ENCODE measurements at places on chromosomes 11 and 22.

- no peak for DNase-seq
These were observed 127.3 kb upstream of the TOP3B start for GRCh38 chr22:22109693-22110466.

- no peak for DNase-seq
These were observed 212.3 kb upstream of the ZBED5 start for GRCh38 chr11:11069841-11070835.

GRCh38 chr22:28348613-28349609, 330.7 kb downstream of the TTC28 start:
- peak; percentile 71 for DNase-seq

- no peak for DNase-seq
These were observed 1.6 kb upstream of the TBX1 start for GRCh38 chr22:19758896-19759426.

DNA sequence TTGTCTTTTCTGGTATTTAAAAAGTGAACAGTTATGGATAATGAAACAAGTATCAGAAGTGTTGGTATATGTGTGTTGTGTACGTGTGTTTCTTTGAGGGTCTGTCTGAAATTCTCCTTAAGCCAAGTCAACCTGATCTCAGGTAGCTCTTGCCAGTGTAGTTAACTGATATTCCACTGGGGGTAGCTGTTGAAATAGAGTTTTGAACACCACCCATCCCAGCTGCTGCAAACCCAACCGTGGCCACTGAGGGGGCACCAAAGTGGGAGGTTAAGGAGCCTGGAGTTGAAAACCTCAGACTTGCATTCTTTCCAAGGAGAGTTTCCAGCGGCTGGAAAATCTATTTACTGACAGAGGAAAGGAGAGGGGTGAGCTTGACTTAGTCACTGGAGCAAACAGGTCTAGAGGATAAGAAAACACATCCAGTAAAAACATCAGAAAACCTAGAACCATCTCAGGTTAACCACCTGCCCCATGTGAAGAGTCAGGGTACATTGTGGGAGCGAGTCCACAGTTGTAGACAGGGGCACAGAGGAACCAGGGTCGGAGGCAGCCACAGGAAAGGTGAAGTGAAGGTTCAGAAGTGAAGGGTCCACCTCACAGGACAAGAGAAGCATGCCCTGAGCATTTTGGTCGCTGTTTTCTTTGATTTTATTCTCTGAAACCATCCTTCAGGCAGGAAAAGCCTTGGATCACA, 8.8 kb upstream of the CUL5 start:
- DNase-seq: peak; percentile 21

- DNase-seq: no peak
These were observed 31.8 kb downstream of the SLCO2B1 start for GRCh38 chr11:75182664-75183063.

DNA sequence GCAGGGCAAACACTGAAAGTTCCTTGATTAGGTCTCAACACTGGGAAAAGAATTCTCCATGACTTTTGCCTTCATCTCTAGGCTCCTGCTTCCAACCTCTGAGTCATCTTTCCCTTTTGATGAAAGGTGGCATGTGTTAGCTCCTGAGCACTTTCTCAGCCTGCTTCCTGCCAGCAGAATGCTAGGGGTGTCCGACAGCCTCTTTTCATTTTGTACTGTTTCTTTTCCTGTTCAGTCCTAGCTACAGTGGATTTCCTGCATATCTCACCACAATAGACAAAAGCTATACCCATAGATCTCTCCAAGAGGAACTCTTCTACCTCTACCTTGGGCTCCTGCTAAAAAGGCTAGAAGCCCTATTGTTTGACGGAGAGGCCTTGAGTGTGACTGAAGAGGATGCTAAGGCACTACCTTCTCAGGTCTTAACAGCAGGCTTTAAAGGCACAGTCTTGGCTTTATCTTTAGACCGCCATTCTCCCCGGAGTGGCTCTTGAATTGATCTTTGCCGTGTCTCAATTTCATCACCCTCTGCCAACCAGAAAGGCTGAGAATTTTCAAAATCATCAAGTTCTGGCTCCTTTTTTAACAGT, 145.5 kb downstream of the RBFOX2 start:
- DNase-seq: no peak

DNA sequence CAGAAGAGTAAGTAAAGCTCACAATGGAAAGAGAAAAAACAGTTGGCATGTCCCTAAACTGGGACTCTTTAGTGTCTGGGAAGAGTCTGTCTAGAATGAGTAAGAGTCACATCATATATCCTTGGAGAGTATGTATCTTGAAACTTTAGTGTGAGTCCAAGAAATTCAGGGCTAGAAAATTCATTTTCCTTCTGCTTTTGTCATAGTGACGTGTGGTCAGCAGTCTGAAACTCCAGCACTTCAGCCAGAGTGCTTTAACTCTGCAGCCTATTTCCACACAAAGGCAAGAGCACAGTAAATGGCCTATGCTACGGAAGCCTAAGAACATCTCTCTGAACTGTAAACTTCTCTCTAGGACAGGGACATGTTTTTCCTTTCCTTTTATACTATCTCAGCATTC, 174.1 kb downstream of the FAM181B start:
- DNase-seq: no peak

- no peak for DNase-seq
These were observed 9.8 kb downstream of the SCN4B start for GRCh38 chr11:118142809-118143208.

GRCh38 chr22:36027935-36028645, 534 bp downstream of the RBFOX2 start:
- DNase-seq: no peak

DNA sequence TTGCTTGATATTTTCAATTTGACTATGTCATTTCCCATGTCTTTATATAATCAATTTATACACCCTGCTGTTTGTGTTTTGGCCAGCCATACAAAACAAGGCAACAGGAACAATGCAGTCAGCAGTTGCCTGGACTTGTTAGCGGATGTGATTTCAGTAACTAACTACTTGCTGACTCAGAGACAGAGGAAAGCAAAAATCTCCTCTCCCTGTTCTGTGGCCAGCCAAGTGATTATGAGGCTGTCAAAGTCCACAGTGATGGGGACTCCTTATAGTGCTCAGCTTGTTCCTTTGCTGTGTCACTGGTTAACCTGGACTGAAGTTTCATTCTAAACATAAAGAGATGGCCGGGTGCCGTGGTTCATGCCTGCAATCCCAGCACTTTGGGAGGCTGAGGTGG, 32.6 kb upstream of the APLP2 start:
- no peak for DNase-seq

DNA sequence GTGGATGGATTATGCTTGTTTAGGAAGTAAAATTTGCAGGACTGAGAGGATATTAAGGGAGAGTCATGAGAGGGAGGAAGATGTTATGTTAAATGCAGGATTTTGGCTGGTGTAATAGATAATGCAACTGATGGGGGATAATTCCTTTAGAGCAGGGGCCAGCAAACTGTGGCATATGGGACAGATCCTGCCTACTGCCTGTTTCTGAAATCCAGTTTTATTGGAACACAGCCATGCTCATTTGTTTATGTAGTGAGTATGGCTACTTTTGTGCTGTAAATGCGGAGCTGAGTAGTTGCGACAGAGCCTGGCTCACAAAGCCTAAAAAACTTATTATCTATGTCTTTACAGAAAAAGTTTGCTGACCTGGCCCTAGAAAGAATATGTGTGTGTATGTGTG, 66.6 kb upstream of the MPPED2 start:
- DNase-seq: no peak

DNA sequence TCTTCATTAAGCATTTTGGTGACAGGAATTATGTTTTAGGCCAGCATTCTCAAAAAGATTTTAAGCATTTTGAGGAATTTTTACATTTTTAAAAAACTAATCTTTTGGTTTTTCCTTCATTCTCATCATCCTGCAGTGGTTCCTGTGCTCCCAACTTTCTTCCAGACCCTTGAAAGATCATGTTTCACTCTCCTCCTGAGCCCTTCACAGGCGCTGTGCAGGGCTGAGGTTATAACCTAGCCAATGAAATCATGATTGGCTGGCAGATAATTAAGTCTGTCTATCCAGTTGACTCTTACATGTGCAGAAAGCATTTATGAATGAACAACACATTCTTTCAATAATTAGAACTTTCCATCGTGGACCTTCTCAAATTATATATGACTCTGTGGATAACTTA, 226.3 kb downstream of the DDX10 start:
- peak; percentile 20 for DNase-seq

GRCh38 chr22:48431536-48432315, 1395.9 kb downstream of the BRD1 start:
- no peak for DNase-seq

DNA sequence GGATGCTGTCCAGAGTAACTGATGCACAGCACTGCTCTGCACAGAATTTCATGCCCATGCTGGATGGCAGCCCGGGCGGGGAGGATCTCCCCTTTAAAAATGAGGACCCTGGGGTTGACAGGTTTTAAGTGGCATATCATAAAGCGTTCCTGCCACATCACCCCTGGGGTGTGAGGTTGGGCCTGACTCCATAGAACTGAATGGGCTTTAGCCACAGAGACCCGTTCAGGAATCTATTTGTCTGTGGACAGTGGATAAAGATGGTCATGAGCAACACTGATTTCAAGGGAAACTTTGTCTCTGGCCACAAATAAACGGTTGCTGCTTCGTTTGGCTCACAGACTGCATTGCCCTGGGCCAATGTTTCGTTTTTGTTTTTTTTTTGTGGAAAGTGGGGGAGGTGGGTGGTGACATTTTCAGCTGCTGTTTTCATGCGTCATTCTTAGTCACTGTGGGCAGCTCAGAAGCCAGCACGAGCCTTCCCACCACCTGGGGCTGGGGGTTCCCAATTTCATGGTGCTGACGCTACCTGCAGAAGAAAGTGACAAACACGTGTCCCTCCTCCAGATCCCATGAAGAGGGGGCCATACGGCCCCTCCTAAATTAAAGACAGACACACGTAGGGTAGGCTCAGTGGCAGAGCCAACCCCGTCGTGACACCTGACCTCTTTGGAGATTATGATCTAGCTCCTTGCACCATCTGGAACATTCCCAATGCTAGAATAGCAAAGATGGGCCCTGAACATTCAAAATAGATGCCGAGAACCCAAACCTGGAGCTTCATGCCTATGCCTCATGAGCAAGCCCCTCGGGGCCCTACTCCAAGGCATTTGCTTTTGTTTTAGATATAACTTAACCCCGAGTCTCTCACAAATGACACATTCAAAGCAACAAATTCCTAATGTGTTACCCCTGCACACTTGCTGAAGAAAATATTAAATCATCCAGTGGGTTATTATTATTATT, 54.8 kb upstream of the PHF21B start:
- DNase-seq: no peak

- DNase-seq: no peak
These were observed 74.4 kb downstream of the SLC1A2 start for GRCh38 chr11:35344681-35345574.

DNA sequence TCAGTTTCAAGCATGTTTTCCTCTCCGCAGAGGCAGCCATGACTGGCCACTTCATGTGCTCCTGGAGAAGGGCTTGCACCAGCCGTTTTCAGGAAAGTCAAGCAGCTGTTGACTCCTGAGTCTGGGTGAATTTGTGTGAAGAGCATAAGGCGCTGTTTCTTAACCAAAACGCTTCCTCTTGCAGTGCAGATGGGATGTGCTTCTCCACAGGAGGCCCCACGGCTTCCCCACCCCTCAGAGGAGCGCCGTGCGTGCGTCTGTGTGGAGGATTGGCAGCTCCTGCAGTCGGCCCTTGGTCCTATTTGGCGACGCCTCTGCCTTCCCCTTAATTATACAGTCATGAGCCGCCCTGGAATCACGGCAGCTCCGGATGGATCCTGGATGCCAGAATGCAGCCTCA, 54.1 kb upstream of the B3GAT1 start:
- DNase-seq: no peak

- peak; percentile 17 for DNase-seq
These were observed 13.2 kb downstream of the OOSP3 start for GRCh38 chr11:59891781-59892181.
